Cardiac septum (tissue), 1 donor: ENCODE measurements at places on chromosomes 13 and 19. TPM values are rescaled to one million over a fixed set of nuclear protein-coding genes. Genes with fewer than 3 reads are reported as not detected.

Gene LRRC8E
- 0.30 TPM for total RNA-seq

Gene NLRP9
- not detected for total RNA-seq

Gene CLDN10
- not detected for total RNA-seq

Gene CERS1
- 1.8 TPM for total RNA-seq

Gene EDNRB
- total RNA-seq = 21.7 TPM

Gene CD70
- total RNA-seq = not detected

Gene SYT3
- not detected for total RNA-seq

Gene ZNF490
- 5.1 TPM for total RNA-seq

Gene KLHL1
- not detected for total RNA-seq

- no peak for DNase-seq
These were observed 930.0 kb upstream of the SLITRK6 start for GRCh38 chr13:86729206-86729605.

DNA sequence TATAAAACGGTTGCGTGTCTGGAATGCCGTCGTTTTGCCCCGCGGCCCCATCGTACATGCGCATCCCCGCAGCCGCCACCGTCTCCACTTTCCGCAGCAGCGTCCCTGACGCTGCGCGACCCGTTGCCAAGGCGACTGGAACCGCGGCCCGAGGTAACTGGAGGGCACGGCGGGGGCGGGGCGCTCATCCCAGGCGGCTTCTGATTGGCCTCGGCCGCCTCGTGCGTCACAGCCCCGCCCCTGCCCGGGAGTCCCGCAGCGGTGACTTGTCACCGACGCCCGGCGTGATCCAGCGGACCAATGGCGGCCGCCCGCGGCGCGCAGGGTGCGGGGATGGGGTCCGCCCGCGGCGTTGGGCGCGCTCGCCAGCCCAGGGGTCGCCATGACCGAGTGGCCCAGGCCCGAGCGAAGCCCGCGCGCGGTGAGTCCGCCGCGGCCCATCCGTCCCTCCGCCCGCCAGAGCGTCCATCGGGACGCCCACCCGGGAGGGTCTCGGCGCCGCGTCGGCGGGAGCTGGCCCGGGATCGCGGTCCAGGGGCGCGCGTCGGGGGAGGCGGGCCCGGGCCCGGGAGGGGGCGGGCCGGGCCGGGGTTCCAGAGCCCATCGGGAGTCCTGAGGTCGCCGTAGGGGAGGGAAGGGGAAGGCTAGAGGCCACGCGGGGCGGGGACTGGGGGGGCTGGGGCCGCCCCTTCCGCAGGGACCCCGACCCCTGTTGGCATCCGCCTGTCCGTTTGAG lies at the start of gene ZSCAN1:
Gene ZSCAN1, plus strand, starts transcription at position 285 of the 736 bp plus-strand sequence. CDS start 3,812 bp downstream, outside the sequence.
- peak; percentile 89 for DNase-seq

DNA sequence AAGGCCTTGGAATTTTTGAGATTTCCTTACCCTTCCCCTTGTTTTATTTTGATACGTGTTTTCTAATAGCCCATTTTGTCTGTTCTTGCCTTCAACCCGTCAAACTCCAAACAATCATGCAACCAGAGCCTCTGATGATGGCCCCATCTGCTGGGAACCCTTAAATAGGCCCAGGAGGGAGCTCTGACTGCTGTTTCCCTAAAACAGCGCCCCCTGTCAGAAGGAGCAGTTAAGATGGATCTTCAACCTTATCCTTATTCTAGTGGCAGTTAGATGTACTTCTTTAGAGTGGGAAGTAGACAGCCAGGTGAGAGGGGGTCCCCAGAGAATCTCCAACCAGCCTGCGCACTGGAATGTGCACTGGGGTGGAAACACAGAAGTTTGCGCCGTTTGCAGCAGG lies 1031.0 kb upstream of the PCDH9 start:
- DNase-seq = no peak

DNA sequence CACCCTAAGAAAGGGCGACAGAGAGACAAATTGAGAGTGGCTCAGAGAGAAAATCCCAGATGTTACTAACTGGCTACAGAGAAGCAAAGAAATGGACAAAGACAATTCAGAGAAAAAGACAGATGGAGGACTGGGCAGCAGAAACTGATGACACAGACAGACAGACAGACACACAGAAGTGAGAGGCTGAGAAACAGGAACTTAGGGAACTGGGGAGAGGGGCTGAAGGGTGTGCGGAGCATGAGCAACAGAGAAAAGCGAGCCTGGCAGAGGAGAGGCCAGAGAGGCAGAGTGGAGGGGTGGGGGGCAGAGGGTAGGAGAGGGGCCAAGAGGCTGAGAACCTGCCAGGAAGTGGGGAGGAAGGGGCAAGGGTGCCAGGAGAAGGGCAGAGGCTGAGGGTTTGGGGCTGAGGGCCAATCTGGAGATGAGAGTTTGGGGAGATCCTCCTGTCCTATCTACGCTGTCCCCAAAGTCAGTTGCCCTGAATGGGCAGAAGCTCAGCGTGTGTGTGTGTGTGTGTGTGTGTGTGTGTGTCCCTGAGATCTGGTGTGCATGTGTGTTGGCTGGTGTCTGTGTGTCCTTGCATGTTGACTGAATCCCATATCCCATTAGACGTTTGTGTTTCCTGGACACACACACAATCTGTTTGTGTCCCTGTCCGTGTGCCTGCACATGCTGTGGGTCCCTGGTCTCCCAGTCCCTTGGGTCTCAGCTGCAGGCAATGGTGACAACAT lies 5.6 kb upstream of the ERFL start:
- DNase-seq = no peak

DNA sequence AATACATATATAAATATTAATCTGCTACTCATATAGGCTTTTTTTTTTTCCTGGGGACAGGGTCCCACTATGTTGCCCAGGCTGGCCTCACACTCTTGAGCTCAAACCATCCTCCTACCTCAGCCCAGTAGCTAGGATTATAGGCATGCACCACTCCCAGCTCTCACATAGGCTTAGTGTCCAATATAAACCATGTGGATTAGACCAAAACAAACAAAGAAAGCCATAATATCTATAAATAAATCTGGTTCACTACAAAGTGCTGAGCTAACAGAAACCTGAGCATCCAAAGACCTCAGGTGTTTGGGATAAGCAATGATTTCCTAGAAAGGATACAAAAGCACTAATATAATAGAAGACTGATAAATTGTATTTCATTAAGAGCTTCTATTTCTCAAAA lies 26.0 kb downstream of the TBC1D4 start:
- DNase-seq = no peak

DNA sequence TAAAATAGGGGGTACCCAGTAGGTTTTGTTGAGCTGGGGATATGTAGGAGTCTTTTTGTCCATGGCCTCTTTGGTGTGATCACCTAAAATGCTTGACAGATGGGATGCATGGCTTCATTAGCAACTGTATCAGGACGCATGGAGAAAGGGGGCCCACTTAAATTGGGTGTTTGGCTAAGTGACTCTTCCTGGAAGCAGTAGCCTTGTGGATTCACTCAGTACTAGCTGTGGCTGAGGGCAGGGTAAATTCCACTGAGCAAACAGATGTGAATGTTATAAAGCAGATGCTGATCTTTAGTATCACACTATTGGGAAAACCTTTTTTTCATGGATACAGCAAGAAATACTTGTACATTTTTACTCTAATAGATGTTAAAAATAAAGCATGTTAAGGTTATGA lies 140.0 kb downstream of the FGF14 start:
- DNase-seq = no peak

DNA sequence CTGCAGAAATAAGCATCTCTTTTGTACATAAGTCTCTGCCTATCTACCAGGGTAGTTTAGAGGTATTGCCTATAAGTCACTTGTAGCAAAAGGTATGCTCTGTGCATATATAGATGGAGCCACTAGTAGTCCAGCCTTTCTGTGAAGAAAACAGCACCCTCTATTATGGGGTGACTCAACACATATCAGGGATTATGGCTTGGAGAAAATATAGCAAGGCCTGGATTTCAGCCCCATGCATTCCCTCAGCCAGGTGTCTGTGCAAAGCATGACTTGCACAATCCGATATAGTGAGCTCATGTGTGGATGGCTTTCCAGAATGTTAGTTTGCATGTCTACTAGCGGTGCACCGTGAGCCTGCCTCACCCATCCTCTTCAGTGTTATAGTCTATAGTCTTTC lies 13.4 kb upstream of the NALCN start:
- no peak for DNase-seq

DNA sequence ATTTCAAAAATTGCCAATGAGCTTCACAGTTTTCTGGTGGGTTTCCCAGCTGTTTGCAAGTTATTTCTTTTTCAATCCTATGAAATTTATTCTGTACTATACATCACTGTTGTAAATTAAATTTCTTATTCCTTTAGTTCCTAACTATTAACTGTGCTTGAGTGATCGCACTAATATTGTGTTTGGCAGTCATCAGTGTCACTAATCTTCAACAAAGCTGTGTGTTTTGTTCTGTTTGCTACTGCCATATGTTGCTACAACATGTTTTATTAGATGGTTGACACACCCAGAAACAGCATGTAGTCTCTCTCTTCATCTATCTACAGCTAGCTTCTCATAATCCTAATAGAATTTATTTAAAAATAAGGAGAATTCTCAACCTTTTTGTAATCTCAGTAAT lies 453.6 kb upstream of the PRR20A start:
- DNase-seq = no peak

- DNase-seq = no peak
These were observed 18.7 kb downstream of the ACTN4 start for GRCh38 chr19:38665950-38666662.

GRCh38 chr19:5480427-5480836 lies 25.2 kb downstream of the ZNRF4 start:
- no peak for DNase-seq
